ENCODE measurements at places on chromosomes 7 and 10. TPM values are rescaled to one million over a fixed set of nuclear protein-coding genes. Genes with fewer than 3 reads are reported as not detected.

Gene RBM20
- 103 TPM for total RNA-seq

Gene MCM7
- total RNA-seq: 25.4 TPM

Gene RADIL
- 3.9 TPM for total RNA-seq

Gene AQP1
- total RNA-seq: 284 TPM

Gene AGAP3
- 57.4 TPM for total RNA-seq

Gene AOAH
- 1.9 TPM for total RNA-seq

Gene SFMBT2
- total RNA-seq: 9.6 TPM

Gene TMEM196
- not detected for total RNA-seq

Gene CCDC146
- 11.0 TPM for total RNA-seq

Gene ZNF138
- 4.6 TPM for total RNA-seq

Gene MKI67
- total RNA-seq: 2.1 TPM

Gene TMEM184A
- total RNA-seq: 0.32 TPM

Gene CFAP58
- 1.1 TPM for total RNA-seq

Gene PON3
- total RNA-seq: 0.57 TPM

Gene NPTX2
- 3.1 TPM for total RNA-seq

Gene OR6V1
- total RNA-seq: not detected

Gene PPP2R2D
- 36.6 TPM for total RNA-seq

Gene PRSS2
- not detected for total RNA-seq

Gene LRIT1
- total RNA-seq: not detected

Gene IDI2
- total RNA-seq: 0.30 TPM

Gene ETV1
- 27.9 TPM for total RNA-seq

Gene MBL2
- not detected for total RNA-seq

Gene FKBP6
- not detected for total RNA-seq

Gene CALHM1
- total RNA-seq: not detected

Gene THSD7A
- 1.5 TPM for total RNA-seq

Gene GRID1
- 1.3 TPM for total RNA-seq

Gene GSAP
- 7.3 TPM for total RNA-seq

Gene CADPS2
- 20.8 TPM for total RNA-seq

Gene HILPDA
- 5.9 TPM for total RNA-seq

Gene PLEKHS1
- not detected for total RNA-seq

Gene ZSWIM8
- total RNA-seq: 45.3 TPM

Gene OIT3
- not detected for total RNA-seq

Gene KNDC1
- total RNA-seq: not detected

Gene EBLN1
- total RNA-seq: not detected

Gene PAPOLB
- 0.08 TPM for total RNA-seq

Measured in Right ventricle myocardium inferior (tissue), 1 donor.